GM19239 (cell line): ENCODE measurements at places on chromosomes 3 and 15.

- no peak for DNase-seq
Measured at GRCh38 chr15:81859737-81860516, 185.9 kb downstream of the MEX3B start.

DNA sequence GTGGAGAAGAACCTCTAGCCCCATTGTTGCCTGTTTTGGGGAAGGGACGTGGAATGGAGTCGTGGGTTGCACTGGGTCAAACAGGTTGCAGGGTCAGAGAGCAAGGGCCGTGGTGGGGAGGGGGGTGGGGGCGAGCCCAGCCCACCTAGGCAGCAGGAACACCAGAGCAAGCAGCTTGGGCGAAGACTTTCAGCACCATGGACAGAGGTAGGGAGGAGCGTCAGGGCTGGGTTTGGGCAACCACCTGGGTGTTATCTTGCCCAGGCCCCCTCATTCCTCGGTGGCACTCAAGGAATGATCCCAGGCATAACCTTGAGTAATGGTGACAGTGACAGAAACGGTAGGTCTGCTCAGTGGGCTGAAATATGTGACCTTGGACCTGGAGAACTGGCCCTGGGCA lies 45.9 kb upstream of the TMEM115 start:
- no peak for DNase-seq

DNA sequence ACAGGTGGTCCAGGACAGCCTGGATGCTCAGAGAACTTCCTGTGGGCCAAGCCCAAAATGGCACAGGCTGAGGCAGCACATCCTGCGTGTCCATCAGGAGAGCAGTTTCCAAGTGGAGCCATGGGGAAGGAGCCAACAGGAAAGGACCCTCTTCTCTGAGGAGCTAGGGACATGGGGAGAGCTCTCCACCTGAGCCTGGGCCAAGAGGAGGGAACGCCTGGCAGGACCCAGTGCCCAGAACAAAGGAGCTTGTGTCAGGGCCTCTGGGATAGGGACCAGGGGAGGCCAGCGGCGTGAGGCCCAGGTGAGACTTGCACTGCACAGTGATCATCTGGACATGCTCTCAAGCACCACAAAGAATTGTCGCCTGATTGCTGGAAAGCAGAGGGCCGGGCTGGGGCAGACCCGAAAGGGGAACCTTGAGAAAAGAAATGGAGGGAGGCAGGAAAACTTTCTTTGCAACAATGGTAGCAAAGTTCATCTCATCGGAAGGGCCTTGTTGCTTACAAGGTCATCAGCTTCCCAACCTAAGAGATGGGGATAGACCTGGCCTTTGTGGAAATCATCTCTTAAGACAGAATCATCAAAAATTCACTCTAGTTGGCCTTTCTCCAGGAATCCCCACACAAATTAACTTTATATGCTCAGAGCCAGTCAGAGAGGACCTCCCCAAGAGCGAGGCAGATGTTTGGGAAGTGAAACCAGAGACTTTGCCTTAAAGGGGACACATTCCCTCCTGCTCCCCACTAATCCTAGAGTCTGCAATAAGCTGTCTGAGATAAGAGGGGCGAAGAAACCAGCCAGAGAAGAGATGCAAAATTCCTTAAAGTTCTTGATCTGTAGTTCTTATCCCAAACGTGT lies 47.7 kb upstream of the HES1 start:
- no peak for DNase-seq

GRCh38 chr3:186133980-186134379 lies 25.1 kb upstream of the ETV5 start:
- no peak for DNase-seq

DNA sequence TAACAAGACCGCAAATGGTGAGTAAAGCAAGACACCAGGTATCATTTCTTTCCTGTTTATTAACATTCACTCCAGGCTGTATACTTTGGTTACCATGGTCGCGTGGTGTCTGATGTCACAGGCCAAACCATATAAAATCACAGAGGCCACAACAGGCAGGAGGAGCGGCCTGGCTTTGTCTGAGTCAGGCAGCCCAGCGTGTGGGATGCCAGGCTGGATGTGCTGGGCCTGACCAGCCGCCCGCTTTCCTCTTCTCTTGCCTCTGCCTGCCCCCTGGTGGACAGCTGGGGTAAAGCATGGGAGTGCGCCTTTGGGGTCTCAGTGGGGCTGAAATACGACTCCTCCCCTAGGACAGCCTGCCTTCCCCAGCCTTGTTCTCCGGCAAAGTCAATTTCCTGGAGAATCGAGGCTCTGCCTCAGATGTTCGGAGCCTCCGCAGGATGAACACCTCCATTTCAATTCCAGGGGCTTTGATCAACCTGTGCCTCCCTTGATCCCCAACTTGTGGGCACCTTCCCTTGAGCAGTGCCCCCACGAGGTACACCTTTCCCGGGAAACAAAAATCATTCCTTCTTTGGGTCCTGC lies 78.2 kb downstream of the CCNL1 start:
- DNase-seq: peak; percentile 54

DNA sequence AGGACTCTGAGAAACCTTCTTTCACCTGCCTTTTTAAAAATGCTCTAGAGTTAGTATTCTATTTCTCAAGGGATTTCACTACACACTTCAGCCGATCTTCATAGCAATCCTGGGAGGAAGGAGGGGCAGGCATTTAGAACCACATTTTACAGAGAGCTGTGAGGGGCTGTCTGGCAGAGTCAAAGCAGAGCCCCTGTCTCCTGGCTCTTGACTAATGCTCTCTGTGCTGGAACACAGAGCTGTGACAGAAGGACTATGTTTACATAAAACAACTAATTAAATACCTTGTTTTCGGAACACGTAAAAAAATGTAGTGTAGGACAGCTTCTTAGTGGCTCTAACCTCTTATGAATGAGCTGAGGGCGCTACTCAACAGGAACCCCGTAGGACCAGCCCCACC lies 7.6 kb upstream of the SPTBN5 start:
- DNase-seq: no peak

GRCh38 chr3:50806806-50807205 lies 132.1 kb downstream of the DOCK3 start:
- no peak for DNase-seq

DNA sequence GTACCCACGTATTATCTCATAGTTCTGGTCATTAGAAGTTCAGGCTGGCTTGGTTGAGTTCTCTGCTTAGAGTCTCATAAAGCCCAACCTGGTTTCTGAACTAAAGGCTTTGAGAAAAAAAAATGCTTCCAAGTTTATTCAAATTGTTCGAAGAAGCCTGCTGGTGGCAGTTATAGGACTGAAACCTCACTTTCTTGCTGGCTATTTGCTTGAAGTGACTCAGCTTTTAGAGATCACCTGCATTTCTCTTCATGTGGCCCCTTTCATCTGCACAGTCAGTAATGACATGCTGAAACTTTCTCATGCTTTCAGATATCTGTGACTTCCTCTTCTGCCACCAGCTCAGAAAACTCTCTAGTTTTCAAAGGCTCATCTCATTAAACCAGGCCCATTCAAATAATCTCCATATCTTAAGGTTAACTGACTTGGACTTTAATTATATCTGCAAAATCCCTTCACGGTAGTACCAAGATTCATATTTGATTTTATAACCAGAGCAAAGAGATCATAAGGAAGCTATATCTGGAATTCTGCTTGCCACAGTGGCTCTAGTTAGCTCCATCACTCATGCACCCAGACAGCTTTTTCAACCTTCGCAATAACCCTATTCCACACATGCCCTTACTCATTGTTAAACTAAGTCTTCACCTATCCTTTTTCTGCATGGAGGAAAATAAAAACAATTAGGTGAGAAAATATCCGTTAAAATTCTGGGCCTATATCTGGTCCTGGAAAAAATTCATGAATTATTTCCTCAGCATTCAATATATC lies 433.8 kb upstream of the CBLB start:
- DNase-seq: peak; percentile 27

GRCh38 chr15:68492855-68493254 lies 60.9 kb upstream of the ITGA11 start:
- no peak for DNase-seq
